Sigmoid colon (tissue), 7 donors: ENCODE measurements at places on chromosomes 12 and 14.
A peak's percentile ranks its signal among the peaks of the same experiment; 100 is the strongest.

DNA sequence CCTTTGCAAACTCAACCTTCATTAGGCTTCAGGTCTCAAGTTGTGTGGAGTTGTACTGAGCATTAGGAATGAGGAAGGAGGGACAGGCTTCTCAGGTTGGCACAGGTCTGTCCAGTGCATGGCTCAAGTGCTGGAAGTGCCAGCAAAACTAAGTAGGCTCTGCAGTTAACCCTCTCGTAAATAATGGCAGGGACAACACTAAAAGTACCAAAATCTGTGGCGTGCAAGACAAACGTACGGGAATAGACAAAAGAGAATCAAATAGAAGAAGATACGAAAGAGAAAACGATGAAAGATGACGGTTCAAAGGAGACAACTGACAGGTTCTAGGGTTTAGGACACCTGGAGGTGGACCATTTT lies 612 bp downstream of the TRAPPC6B start:
- no peak for DNase-seq

DNA sequence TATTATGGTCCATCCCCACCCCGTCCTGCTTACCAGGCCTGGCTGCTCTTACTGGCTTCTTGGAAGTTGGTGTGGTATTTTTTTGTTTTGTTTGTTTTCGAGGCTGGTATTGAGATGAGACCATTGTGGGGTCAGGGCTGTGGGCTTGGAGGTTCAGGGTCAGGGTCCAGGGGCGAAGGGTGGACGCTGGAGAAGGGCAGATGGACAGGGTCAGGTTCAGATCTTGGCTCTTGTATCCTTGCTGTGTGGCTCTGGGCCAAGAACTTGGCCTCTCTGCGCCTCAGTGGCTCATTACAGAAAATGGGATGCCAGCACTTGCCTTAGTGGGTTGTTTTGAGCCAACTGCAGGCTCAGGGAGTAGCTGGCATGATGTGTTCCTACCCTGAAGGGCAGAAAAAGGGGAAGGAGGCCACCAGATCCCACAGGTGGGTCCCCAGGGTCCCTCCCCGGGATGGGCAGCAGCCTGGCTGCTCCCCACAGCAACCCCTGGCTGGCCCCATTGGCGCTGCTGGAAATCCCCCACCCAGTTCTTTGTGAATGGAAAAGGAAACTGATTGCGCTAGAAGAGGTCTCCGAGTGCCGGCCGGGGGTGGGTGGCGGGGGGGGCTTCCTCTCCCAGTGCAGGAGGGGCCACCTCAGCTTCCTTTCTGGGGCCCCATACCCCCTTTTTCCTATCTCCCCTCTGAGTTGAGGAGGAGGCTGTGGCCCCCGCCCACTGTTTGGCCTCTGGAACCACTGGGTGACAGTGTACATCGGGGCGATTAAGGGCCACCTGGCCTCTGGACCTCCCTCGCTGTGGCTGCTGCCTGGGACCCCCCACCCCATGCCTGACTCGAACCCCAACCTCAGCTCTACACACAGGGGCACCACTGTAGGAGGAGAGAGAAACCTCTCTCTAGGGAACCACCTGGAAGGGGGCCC lies 25.0 kb downstream of the SH2B3 start:
- no peak for DNase-seq

DNA sequence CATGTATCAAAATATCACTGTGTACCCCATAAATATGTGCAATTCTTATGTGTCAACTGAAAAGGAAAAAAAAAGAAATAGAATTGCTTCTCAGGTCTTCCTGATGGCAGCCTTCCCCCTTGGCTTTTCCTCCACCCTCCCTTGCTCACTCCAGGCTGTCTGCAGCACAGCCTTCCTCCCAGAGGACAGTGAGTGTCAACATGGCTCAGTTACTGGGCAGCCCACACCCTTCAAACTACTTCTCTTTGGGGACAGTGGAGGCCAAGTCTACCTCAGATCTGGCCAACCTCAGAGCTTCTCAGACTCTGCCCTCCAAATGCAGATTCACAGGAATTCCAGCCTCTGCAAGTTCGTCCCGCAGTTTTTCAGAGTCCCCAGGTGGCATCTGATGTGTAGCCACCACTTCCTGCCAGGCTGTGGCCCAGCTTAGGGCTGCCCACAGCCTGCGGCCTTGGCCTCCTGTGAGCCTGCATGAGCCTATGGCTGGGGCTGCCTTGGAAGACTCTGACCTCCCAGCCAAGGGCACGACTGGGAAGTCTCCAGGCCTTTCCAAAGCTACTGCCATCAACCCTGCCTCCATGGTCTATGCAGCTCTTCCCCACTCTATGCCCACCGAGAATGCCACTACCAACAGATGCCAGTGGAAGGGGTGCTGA lies 148.0 kb upstream of the PWP1 start:
- DNase-seq: no peak

GRCh38 chr14:75827331-75827730 lies 154.5 kb downstream of the TGFB3 start:
- DNase-seq: no peak

DNA sequence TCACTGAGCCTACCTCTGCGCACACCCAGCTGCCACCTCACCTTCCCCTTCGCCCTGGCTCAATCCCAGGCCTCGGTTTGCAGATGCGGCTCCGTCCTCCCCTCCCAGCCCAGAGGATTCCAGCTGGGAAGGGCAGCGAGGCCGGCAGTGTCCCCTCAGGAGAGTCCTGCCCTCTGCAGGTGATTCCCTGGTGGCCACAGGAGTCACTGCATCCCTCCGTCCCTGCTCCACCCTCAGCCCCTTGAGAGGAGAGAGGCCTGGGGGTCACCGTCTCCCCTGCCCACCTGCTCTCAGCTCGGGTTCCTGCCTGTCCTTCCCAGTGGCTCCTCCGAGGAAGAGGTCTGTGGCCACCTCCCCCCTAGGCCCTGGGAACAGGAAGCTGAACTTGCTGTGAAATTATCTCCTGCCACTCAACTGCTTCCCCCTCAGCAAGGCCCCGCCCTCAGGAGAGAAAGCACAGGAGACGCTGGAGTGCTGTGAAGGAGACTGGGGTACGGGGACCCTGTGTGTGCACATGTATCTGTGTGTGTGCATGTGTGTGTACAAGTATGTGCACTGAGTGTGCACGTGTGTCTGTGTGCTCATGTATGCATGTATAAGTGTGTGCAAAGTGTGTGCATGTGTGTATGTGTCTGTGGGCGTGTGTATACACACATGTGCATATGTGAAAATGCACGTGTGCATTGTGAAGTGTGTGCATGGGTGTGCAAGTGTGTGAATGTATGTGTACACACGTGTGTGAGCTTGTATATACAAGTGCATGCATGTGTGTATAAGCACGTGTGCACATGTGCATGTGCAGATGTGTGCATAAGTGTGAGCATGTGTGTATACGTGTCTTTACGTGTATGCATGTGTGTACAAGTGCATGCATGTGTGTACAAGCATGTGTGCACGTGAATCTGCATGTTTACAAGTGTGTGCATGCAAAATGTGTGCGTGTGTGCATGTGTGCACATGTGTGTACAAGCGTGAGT lies 13.2 kb upstream of the GALNT9 start:
- no peak for DNase-seq

GRCh38 chr12:132218915-132219314 lies 74.7 kb downstream of the NOC4L start:
- DNase-seq: no peak

DNA sequence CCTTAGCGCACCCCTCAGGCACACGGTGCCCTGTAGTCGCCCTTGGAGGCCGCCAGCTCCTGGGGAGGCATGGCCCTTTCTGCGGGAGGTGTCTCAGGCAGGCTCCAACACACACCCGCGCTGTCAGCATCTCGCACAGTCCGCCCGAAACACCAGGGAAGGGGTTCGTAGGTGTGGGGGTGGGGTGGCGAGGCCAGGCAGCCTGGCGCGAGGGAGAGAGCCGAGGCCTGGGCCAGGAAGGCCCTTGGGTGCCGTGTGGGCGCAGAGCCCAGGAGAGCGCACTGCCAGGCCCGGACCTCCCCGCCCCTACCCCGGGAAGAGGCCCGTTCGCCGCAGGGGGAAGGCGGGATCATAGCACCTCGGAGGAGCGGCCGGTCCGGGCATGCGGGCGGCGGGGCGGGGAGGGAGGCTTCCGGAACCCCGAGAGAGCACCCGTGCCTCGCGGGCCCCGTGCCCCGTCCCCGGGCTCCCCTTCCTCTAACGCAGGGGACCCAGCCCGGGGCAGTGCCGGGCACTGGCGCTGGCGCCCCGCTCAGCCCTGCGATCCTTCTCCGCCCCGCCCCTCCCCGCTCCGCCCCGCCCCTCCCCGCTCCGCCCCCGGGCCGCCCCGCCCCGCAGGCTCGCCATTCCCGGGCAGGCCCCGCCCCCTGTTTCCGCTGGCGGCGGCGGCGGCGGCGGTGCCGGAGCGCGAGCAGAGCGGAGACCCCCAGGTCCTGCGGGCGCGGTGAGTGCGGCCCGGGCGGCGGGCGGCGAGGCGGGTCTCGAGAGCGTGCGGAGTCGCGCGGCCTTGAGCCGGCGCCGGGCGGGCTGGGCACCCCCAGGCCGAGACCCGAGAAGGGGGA lies at the start of gene TSPAN9:
Gene TSPAN9 (plus strand): TSS at position 650 of the 842 bp plus-strand sequence. CDS start 123,815 bp downstream, outside the sequence.
- peak; percentile 93 for DNase-seq

DNA sequence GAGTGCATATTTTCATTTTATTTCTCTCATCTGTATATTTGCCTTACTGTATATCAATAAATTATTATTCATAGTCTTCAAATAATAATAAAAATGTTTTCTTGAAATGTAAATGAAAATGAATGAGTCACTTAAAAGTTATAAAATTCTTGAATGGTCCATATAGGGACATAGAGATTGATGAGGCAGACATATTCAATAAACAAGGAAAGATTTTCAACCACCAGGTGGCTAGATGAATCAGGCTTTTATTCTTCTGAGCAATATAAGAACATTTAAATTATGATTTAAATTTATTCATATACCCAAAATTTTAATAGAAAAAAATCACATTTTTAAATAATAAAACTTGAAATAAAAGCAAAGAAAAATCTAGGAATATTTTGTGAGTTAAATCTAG lies 249.5 kb downstream of the ACSS3 start:
- DNase-seq: no peak

GRCh38 chr12:70648191-70648590 lies 11.0 kb upstream of the PTPRB start:
- DNase-seq: no peak

- DNase-seq: no peak
Measured at GRCh38 chr14:88599326-88599725, 36.5 kb downstream of the ZC3H14 start.

GRCh38 chr12:44837114-44837755 lies 38.9 kb downstream of the NELL2 start:
- no peak for DNase-seq

DNA sequence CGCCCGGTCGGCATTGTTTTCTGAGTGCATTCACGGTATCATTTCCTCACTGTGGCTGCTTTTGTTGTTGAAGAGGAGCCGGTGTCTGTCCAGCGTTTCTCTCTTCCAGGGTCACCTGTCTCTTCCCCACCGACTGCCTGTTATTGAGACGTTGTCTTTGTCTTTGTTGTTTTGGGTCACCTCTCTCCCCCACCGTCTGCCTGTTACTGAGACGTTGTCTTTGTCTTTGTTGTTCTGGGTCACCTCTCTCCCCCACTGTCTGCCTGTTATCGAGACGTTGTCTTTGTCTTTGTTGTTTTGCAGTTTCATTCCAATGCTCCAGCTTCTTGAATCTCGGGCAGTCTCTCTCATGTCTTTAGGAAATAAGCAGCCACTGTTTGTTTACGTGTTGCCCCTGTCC lies 69.9 kb downstream of the DDX51 start:
- no peak for DNase-seq

DNA sequence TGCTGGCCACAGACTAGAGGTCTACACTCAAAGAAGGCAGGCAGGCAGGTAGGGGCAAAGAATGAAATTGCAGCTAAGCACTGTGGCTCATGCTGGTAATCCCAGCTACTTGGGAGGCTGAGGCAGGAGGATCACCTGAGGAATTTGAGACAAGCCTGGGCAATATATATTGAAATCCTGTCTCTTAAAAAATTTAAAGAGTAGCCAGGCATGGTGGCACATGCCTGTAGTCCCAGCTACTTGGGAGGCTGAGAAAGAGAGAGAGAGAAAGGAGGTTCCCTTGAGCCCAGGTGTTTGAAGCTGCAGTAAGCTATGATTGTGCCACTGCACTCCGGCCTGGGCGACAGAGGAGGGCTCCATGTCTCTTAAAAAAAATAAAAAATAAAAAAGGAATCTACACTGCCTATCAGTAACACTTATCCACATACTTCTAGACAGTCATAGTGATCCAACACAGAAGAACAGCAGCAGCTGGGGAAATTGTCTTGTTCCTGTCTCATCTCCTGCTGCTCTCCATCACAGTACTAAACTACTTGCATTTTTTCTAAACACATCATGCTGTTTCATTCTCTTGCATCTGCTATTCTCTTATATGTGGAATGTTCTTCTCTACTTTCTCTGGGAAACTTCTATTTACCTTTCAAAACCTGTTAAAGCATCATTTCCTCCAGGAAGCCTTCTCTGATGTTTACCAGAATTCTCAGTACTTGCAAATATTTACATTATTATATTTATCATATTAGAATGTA lies 57.2 kb downstream of the ATF7 start:
- no peak for DNase-seq

DNA sequence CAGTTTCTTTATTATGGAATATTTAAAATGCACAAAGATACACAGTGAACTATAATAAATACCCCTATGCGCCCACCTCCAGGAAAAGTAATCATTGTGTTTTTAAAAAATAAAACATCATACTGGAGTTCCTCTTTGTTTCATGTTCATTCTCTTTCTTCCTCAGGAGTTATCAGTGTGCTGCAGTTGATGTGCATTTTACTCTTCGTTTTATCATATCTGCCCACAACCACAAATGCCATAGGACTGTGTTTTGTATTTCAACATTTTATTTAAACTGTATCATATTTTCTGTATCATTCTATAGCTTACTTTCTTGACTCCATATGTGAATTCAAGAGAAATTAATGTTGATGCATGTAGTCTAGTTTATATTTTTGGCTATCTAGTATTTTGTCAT lies 53.9 kb downstream of the TSHR start:
- no peak for DNase-seq

DNA sequence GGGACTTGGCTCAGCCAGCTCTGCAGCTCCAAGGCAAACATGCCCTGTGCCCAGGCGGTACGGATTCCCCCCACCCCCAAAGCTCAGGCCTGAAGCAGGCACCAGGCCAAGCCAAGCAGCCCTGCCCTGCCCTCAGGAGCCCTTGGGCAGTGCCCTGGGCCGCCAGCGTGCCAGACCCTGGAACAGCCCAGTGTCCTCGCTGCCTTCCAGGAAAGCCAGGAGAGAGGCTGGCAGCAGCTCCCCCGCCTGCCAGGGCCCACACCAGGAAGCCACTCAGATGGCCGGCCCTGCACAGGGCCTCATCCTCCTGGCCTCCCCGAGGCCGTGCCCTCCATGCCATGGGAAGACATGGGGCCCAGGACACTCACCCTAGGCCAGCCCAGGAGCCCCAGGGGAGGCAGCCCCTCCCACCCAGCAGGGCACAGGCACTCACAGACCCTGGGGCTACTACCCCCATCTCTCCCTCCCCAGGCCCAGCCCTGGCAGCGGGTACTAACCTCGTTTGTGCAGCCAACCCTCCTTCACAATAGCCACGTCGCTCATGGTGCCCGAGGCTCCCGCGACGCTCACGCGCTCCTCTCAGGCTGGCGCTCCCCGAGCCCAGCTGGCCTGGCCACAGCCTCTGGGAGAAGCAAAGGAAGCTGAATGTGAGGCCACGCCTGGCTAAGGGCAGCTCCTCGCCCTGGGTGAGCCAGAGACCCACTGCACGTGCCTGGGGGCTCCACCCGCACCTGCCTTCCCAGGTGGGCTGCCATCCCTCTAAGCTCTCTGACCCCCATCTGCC lies 3.3 kb downstream of the AKT1 start:
- no peak for DNase-seq
